H9 (cell line): ENCODE measurements at places on chromosomes 6 and 20. TPM values are rescaled to one million over a fixed set of nuclear protein-coding genes. Genes with fewer than 3 reads are reported as not detected.

Gene TMEM244
- not detected in 2 replicates for total RNA-seq

DNA sequence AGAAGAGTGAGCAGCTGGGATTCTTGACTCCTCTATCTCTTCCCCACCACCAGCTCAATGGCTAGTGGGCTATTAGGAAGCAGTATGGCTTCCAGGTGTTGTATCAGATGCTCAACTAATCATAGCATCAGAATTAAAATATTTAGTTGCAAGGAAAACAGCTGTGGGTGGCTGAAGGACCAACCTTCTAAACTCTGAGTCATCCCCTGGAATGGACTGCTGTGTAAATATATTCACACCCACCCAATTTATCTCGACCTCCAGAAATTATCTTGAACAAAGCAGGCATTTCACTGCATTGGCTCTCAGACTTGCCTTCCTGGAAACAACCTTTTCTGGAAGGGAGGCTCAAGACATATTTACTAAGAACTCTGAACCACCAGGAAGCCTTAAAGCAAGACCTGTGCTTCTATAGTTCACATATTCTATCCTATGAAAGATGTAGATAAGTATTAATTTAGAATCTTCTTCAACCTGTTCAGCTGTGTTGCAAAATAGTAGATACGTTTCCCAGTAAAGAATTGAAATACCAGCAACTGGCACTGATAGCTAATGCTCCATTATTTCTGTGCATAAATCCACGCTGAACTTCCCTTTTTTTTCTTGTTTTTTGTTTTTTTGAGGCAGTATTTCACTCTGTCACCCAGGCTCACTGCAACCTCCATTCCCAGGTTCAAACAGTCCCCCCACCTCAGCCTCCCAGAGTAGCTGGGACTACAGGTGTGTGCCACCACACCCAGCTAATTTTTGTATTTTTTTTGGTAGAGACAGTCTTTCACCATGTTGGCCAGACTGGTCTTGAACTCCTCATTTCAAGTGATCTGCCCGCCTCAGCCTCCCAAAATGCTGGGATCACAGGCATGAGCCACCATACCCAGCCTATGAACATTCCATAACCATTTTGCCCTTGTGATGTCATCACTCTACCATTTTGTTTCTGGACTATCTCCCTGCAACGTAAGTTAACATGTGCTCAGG is 56.9 kb upstream of the CD2AP start:
- DNase-seq, result no peak

Gene FNDC1
- total RNA-seq, result 0.24 TPM in 2 replicates

Gene BEND3
- 70.2 and 72.1 TPM in 2 replicates for total RNA-seq

GRCh38 chr6:91181416-91181815 is 594.5 kb upstream of the MAP3K7 start:
- DNase-seq, result no peak

DNA sequence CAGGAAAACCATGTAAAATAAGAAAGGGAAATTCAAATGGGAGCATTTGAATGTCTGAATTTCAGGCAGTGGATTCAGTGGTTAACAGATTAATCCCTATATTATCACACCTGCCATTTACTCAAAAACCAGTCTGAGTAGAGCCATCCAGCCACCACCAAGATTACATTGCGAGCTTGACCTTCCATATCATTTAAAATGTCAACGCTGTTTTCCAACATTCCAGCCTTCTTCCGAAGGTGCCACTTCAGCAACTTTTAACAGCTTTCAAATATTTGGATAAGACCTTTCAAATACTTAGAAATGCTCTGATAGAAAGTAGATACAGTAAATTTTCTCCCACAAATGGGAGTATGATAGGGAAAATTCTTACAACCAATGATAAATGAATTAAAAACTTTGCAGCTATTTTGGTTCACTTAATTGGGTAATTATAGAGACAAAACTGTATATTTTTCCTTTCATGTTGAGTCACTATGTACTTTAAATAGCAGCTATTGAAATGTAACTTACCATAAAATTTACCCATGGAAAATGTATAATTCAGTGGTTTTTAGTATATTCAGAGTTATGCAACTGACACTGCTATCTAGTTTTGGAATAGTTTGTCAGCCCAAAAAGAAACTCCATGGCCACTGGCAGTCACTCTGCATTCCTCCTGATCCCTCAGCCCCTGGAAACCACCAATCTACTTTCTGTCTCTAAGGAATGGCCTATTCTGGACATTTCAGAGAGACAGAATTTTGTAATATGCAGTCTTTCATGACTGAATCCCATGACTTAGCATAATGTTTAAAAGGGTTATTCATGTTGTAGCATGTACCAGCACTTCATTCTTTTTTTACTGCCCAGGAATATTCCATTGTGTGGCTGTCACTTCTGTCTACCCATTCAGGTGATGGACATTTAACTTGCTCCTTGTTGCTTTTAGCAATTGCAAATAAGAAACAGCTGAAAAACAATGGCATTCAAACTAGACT is 21.5 kb downstream of the EZR start:
- DNase-seq, result no peak

DNA sequence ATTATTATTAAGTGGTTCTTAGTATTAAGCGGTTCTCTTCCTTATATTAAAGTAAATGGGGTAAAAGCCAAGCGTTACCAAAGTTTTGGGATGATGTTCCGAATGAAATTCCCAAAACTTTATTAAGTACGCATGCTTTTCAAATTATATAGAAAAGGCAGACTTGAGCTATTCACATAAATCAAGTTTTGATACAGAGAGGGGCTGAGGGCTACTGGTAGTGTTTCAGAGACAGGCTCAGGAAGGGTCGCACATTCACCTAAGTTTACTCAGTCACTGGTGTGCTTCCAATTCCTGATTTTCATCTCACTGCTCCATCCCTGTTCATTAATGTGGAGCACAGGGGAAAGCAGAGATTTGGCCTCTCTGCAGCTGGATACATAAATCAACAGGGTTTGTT is 652.2 kb downstream of the QKI start:
- DNase-seq, result no peak

DNA sequence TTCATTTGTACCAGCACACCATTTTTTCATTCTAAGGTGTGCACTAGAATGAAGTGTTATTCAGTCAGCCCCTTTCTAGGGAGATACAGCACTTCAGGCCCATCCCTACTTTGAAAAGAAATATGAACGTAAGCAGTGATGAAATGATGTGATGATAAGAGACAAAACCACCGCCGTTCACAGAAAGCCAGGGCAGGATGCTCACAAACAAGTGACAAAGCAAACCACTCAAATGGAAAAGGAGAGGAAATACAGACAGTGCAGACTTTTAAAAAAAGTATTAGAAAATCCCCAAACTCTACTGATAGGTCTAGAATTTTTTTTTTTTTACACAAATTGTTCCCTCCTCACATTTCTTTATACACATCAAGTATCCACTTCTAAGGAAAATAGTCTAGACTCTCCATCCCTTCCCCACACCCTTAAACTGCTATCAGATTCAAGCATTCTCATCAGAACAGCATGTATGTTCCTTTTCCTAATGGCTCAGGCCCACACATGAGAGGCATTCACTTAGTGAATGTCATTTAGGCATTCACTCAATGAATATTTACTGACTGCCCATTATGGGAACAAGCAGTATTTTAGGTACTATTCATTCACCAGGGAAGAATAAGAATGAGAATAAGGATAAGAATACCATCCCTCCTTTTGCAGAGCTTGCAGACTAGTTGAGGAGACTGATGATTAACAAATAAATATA is 243.5 kb downstream of the GMPR start:
- no peak for DNase-seq

DNA sequence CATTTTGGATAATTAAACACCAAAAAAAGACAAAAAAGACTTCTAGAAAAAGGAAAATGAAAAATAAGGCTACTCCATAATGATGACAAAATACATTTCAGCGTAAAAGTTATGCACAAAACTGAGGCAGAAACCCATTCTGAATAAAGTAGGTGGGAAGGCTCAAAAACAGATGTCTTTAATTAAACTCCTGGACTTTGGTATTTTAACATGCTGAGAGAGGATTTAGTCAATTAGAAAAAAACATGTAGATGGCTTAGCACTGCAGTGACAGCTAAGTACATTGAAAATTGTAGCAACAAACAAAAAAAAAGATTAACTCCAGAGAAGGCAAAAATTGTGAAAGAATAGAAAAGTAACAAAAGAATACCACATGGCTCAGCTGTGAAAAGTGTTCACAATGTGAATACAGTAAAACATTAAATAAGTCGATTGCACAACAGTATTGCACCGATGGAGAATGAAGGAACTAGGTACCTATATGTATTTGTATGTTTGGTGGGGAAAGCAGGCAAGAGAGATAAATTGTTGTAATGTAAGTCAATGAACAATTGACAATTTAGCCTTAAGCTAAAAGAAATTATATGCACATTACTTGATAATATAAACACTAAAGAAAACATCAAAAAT is 59.5 kb downstream of the TBC1D32 start:
- DNase-seq, result no peak

DNA sequence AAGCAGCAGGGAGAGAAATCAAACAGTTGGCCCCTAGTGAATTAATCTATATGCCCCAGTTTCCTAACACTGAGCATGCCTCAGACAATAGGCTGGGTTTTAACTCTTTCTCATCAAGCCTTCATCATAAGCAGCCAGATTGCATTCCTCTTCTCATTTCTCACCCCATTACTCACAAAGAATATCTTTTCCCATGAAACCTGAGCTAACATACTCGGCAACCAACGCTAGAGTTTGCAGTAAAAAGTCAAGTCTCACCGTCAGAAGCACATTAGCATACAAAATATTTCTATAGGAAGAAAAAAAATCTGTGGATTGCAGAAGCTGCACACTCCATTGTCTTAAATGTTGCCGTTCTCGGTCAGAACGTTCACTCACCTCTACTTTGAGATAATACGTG is 429.9 kb upstream of the ARID1B start:
- DNase-seq, result no peak

GRCh38 chr20:44279228-44279627 is 31.8 kb downstream of the FITM2 start:
- no peak for DNase-seq

- DNase-seq, result no peak
Observed at GRCh38 chr6:125727216-125727615, 22.2 kb upstream of the HEY2 start.

Gene GPR6
- 0.20 TPM in 1 of 2 replicates, not detected in the other for total RNA-seq

- no peak for DNase-seq
Observed at GRCh38 chr6:4510906-4511640, 265.1 kb upstream of the CDYL start.

GRCh38 chr6:35596448-35597442 is 84.0 kb upstream of the TULP1 start:
- DNase-seq, result no peak

Gene EMILIN3
- 5.9 and 6.7 TPM in 2 replicates for total RNA-seq

Gene VPS16
- total RNA-seq, result 31.6 and 32.1 TPM in 2 replicates

DNA sequence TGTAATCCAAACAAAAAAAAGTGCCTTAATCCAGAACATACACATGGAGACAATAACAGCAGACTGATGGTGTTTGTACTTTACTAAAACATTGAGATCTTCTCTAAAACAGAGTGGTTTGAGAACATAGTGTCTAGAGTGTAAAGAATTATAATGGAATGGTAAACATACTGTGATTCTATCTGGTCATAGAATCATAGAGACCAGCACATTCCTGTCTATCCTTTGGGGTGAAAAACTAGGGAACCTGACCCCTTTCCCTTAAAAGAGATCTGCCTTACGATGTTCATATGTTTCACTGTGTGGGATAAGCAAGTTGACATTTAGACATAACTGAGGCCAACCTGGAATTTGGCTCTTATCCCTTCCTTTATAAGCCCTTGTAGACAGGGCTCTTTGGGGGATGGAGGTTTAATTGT is 55.7 kb downstream of the TRMT11 start:
- no peak for DNase-seq

- DNase-seq, result peak; percentile 86
Observed at GRCh38 chr6:40308533-40309306, 278.4 kb downstream of the LRFN2 start.

DNA sequence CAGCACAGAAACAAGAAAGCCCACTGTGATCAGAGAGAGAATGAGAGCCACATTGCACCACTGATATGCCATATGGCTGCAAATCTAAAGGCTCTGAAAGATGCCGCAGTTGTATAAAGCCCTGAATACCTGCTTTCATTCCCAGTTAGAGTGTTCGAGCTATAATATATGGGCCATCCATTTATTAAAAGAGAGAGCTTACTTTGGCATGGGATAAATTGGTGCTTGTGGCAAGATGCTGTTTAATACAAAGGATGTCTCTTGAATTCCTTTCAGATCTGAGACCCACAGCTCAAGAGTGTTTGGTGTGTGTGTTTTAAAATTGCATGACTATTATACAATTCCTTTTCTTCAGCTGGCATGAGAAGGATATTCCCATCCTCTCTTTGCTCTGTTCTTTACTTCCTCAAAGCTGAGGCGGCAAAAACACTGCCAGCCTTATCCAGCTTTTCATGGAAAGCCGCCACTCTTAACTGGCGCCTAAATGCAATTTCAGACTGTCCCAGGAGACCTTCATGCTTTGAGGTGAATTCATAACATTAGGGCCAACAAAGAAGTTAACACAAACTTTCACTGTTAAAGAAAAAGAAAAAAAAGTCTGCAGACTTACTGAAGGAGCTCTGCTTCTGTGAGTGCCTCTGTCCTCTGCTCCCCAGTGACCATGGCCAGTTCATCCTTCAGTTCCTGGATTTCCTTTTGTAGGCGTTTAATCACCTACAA is 147.6 kb downstream of the KIF6 start:
- DNase-seq, result no peak

DNA sequence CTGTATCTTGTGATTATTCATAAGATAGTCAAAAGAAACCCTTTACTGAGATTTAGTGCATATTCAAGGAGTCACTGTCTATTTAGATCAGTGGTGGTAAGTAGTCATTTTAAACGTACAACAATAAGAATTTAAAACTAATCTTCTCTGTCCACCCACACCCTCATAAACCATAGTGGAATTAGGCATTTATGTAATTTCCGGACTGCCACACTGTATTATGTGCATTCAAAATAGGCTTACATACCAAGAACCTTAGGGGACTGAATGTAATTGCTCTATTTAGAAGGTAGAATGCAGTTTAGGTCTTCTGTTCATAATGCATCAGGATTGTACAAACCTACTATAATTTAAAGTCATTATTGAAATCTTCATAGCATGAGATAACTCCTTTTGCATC is 685.4 kb downstream of the TENT5A start:
- DNase-seq, result no peak

Gene LINC00237
- total RNA-seq, result 0.24 and 0.90 TPM in 2 replicates

Gene TPX2
- 161 TPM in 2 replicates for total RNA-seq

GRCh38 chr6:87099472-87099871 is 4.6 kb upstream of the CGA start:
- no peak for DNase-seq

GRCh38 chr6:122752459-122752858 is 27.1 kb upstream of the FABP7 start:
- DNase-seq, result no peak

GRCh38 chr6:69584536-69584912 is 212.3 kb downstream of the LMBRD1 start:
- DNase-seq, result no peak
